ENCODE measurements at places on chromosomes 11 and 22.

- no peak for DNase-seq
These were observed 13.6 kb downstream of the INCENP start for GRCh38 chr11:62137276-62137861.

DNA sequence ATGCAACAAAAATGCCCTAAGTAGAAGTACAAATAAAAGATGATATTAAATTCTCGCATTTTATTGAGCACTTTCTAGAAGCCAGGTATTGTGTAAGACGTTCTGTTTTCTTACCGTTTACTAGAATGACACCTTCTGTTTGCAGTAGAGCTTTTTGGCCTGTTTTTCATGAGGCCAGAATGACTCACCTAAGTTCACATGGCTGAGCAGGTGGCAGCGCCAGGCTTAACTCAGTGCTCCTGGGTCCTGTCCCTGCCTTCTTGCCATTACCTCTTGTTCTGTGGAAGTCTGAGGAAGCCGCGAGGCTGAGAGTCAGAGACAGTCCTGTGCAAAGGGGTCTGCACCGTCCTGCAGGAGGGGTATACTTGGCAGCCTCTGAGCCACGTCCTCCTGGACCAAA is 113.8 kb downstream of the ATXN10 start:
- DNase-seq = peak; percentile 35

- DNase-seq = no peak
These were observed 101.4 kb downstream of the DBX1 start for GRCh38 chr11:20058749-20059458.

- DNase-seq = peak; percentile 40
These were observed 6.8 kb downstream of the TBC1D22A start for GRCh38 chr22:46769191-46769675.

- DNase-seq = no peak
These were observed 44.2 kb downstream of the OTOG start for GRCh38 chr11:17591293-17591692.

GRCh38 chr22:45537734-45538181 is 35.1 kb downstream of the FBLN1 start:
- DNase-seq = no peak

- no peak for DNase-seq
These were observed 2.2 kb downstream of the RIN1 start for GRCh38 chr11:66333896-66334604.

DNA sequence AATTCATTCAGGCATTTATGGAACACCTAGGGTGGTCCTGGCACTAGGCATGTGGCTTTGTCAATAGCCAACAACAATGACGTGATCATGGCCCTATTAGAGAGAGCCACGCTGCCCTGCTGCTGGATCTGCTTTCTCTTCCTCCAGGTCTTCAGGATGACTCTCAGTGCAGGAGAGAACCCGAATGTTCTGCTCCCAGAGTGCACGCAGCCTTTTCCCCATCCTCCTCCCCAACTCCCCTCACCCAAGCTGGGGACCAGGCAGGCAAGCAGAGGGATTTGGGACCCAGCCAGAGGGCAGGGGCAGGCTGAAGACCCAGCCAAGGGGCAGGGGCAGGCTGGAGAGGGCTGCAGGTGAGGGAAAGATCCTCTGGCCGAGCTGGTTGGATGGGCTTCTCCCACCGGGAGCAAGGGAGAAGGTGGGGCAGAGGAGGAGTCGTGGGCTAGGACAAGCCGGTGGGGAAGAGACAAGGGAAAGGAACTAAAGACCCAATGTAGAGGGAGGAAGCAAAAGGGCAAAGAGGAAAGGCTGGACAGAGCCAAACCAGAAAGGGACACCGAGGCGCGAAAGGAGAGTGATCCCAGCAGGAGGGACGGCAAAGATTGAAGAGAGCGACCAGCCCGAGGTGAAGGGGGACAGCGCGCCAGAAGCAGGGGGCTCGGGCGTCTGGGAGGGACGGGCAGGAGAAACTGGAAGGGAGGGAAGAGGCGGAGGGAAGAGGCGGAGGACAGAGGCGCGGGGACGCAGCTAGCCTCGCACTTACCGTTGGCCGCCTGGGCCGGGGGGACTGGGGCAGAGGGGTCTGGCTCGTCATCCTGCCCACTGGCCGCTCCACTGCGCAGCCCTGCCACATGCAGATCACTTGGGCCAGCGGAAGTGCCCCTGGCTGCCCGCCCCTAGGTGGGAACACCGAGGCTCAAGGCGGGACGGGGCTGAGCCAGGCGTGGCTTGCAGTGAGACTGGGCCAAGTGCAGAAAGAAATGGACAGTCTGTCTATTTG is at the start of gene KCTD14:
Gene KCTD14, minus strand, starts transcription at position 880 of the 1,000 bp plus-strand sequence. Its CDS starts 27 bp downstream, at position 853.
- no peak for DNase-seq

DNA sequence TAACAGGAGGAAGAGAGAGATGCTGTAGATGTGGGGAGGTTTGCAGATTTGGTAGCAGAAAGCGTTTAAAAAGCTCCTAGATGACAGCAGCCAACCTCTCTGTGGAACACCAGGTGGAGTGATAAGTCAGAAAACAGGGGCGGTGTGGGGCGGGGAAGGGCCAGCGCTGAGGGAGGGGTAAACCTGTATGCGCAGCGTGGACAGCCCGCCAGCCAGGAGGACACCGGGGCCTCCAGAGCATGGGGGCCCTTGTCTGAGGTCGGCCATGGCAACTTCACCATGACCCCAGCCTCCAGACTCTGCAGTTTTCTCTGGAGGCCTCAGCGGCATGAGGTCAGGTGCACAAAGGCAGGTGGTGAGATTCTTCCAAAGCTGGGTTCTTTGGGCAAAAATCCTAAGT is 423.7 kb downstream of the BRD1 start:
- no peak for DNase-seq

- DNase-seq = no peak
These were observed 21.5 kb upstream of the CBX7 start for GRCh38 chr22:39173787-39174497.

DNA sequence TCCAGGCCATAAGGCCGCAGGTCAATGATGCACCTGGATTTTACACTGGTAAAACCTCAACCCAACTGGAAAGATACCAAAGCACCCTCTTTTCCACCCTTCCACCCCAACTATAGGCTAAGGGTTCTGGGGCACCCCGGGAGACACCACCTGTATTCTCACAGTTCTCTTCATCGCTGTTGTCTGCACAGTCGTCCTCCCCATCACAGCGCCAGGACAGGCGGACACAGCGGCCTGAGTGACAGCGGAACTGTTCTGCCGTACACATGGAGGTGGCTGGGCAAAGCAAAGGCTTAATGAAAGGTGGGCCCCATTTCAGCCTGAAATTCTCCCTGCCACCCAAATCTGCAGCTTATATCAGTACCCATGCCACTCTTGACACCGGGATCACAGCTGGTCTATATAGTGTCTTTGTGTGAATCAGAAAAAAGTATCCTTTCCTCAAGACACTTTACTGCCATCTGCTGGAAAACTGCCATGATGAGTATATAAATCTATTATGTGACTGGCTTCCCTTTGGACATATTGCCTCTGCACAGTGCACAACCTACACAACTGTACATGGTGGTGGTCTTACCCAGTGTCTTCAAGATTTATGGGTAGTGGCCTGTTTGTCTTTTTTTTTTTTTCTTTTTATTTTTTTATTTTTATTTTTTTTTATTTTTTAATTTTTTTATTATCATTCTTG is 21.5 kb downstream of the LRP4 start:
- peak; percentile 44 for DNase-seq

- no peak for DNase-seq
These were observed 52.6 kb downstream of the MICAL3 start for GRCh38 chr22:17971711-17972110.

DNA sequence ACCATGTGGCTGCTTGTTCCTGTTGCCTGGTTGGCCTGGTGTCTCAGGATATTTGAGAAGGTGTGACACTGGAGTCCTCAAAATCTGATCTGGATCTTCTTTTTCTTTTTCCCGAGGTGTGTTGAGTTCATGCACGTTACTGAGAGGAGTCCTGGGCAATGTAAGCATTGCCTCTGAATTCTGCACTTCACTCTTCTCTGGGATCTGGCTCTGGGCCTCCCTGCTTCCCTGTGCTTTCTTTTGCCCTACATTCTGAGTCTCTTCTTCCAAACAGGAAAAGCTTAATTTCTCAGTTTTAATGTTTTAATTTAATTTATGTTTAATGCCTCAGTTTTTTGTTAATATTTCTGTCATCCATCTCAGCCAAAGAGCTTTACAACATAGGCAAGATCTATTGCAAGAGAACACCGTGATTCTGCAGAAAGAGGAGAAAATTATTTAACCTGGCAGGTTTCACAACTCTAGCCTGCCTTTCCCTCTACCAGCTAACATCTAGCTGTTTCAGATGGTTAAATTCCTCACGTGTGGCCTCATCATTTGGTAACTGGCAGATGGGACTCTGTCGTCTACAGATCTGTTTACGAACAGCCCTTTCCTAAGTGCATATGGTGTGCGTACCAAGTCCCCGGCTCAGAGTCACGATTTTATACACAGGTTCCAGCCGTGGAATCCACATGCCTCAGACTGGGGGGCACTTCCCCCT is 24.7 kb downstream of the LDLRAD3 start:
- no peak for DNase-seq

DNA sequence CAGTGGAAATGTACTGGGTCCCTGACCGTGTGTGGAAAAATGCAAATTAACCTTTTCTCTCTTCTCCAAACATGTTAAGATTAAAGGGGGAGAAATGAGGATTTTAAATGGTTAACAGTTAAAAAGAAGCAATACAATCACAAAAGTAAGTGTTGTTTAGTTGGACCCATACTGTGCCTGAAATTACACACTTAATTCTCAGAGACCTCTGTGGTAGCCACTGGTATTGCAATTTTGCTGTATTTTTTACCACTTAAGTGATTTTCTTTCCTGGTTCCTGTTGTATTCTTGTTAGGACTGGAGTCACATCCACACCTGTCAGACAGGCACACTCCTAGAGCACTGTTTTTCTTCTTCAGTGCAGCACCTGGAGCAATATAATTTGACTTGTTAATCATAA is 179.6 kb upstream of the PDGFD start:
- DNase-seq = no peak

GRCh38 chr22:26225207-26225606 is 55.9 kb downstream of the SEZ6L start:
- DNase-seq = no peak

GRCh38 chr22:44360668-44361381 is 48.1 kb upstream of the SHISAL1 start:
- no peak for DNase-seq

DNA sequence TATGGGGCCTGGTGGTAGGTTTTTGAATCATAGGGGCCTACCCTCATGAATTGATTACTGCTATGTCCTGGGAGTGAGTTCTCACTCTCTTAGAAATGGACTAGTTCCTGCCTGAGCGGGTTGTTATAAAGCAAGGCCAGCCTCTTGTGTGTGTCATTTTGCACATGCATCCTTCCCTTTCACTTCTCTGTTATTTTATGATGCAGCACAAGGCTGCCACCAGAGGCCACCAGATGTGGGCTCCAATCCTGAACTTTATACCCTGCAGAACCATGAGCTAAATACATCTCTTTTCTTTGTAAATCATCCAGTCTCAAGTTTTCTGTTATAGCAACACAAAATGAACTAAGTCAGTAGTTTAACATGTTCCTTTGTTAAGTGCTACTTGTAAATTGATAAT is 251.4 kb downstream of the BLID start:
- DNase-seq = no peak

DNA sequence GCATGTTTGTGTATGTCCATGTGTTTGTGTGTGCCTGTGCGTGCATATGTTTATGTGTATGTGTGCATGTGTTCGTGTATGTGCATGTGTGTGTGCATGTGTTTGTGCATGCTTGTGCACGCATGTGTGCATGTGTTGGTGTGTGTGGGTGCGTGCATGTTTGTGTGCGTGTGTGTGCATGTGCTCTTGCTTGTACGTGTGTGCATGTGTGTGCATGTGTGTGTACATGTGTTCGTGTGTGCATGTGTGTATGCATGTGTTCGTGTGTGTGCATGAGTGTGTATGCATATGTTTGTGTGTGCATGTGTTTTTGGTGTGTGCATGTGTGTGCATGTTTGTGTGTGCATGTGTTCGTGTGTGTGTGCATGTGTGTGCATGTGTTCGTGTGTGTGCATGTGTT is 63.4 kb downstream of the TSPAN18 start:
- no peak for DNase-seq

- DNase-seq = no peak
These were observed 14.2 kb upstream of the APOBEC3A start for GRCh38 chr22:38943201-38943600.

DNA sequence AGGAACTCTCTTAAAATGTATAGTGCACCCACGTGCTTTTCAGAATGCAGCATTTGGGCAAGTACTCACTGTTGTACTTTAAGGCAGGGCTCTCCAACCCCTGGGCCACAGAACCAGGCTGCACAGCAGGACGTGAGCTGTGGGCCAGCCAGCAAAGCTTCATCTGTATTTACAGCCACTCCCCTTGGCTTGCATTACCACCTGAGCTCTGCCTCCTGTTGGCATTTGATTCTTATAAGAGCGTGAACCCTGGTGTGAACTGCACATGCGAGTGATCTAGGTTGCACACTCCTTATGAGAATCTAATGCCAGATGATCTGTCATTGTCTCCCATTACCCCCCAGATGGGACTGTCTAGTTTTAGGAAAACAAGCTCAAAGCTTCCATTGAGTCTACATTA is 3.0 kb downstream of the C11orf58 start:
- DNase-seq = no peak

DNA sequence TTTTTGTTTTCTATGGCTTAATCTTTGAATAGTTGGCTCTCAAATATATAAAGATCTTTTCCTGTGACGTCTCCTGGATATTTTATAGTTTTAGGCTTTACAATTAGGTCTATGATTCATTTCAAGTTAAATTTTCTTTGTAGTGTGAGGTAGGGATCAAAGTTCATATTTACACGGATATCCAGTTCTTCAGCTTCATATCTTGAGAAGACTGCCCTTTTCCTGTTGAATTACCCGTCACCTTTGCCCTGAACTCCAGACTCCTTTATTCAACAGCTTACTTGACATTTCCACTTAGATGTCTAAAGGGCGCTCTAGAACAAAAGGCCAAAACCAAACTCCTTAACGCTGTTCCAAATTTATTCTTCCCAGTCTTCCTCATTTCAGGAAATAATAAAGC is 51.7 kb downstream of the TTC17 start:
- no peak for DNase-seq

- no peak for DNase-seq
These were observed 14.3 kb upstream of the ARRB1 start for GRCh38 chr11:75365711-75366181.

DNA sequence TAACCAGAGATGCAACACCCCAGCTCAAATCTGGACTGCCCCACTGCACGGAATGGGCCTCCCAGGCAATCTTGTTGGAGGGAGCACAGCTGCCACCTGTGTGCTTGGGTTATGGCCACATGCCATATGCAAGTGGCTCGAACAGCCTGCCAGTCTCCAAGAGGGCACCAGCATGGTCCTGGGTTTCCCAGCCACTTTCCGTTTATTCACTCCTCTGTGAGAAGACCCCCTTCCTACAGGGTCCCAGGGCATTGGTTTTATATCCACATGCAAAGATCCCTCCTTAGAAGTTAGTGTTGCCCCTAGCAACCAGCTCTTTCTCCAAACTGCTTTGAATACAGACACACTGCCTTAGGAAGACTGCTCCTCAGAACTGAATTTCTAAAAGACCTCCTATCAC is 487.8 kb downstream of the BUD13 start:
- DNase-seq = no peak
